ENCODE measurements at places on chromosomes 11 and 22.

- no peak for DNase-seq
These were observed 3.4 kb downstream of the PTPRJ start for GRCh38 chr11:47983464-47984397.

DNA sequence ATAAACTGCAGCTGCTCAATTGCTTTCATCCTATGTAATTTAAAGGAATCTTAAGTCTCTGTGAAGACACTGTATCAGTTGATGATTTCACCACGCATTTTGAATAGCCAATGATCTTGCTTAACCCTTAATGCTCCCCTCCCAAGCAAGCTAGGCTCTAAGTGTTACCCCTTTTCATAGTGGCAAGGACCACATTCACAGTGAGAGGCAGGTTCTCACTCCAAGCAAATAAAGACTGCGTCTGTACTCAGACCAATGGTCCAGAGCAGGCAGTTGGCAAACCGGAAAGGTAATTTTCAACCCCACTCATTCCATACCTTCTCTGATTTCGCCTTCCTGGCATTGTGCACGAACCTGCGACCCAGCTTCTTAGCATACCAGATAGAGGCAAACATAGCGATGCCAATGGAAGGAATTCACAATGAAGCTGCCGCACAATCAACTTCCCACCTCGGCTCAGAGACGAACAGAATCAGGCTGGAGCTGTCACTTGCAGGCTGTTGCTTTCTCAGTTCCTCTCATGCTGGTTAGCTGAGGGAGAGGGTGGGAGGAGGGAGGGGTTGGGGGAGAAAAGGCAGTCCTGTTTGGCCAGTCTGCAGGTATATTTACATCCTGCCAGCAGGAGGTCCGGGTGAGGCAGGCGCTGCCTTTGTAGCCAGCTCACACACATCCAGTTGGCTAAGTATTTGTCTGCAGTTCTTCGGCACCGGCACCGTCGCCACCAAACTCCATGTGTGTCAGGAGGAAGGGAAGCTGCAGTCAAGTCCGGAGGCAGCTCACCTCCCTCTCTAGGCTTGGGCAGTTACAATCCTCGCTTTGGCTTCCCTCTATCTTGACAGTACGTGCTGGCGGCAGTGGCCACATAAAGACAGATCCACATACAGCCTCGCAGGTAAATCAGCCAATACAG, 1151.2 kb upstream of the CCDC90B start:
- DNase-seq, result no peak

DNA sequence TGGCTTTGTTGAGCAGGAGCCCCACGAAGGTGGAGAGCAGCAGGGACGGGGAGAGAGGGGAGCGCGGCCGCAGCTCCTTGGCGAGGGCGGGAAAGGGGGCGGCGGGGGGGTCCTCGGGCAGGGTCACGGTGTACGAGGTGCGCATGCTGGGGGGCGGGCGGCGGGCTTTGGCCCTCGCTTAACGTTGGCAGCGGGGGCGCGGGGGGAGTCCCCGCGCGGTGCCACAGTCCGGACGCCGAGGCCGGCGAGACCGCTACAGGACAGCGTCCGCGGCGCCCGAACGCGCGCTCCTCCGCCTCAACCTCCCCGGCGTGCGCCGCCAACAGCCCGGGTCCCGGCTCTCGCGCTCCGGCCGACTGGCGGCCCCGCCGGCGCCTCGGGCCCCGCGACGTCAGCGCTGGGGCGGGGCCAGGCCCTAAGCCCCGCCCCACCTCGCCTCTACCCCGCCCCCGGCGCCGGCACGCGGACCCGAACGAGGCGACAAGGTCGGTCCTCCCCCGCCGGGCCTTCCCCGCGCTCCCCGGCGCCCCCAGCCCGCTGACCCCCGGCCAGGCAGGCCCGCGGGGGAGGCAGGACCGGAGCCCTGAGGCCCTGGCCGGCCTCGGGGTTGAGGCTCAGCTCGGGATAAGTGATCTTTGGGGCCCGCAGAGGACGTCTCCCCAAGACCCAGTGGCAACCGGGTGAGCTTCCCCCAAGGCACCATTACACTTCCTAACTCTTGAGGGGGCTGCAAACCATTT, 17.5 kb downstream of the USP2 start:
- peak; percentile 81 for DNase-seq

DNA sequence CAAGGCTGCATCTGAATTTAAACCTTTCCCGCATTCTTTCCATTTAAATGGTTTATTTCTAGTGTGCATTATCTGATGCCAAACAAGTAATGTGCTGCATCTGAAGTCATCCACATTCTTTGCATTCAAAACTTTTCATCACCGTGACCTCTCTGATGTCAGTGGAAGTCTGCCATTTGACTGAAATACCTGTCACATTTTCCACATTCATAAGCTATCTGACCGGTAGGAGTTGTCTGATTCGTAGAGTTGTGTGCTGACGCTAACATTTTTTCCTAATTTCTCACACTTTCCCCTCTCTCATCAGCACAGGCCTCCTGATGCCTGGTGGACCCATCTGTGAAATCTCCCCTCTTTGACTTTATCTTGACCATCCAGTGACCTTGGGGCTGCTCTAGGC, 79.9 kb upstream of the BARX2 start:
- no peak for DNase-seq

GRCh38 chr11:114826910-114827442, 148.6 kb downstream of the NXPE2 start:
- DNase-seq, result no peak

GRCh38 chr22:26174280-26174679, 5.0 kb downstream of the SEZ6L start:
- no peak for DNase-seq

GRCh38 chr11:84691830-84692229, 935.3 kb downstream of the DLG2 start:
- no peak for DNase-seq

- no peak for DNase-seq
These were observed 22.9 kb downstream of the MS4A6E start for GRCh38 chr11:60349990-60350389.

DNA sequence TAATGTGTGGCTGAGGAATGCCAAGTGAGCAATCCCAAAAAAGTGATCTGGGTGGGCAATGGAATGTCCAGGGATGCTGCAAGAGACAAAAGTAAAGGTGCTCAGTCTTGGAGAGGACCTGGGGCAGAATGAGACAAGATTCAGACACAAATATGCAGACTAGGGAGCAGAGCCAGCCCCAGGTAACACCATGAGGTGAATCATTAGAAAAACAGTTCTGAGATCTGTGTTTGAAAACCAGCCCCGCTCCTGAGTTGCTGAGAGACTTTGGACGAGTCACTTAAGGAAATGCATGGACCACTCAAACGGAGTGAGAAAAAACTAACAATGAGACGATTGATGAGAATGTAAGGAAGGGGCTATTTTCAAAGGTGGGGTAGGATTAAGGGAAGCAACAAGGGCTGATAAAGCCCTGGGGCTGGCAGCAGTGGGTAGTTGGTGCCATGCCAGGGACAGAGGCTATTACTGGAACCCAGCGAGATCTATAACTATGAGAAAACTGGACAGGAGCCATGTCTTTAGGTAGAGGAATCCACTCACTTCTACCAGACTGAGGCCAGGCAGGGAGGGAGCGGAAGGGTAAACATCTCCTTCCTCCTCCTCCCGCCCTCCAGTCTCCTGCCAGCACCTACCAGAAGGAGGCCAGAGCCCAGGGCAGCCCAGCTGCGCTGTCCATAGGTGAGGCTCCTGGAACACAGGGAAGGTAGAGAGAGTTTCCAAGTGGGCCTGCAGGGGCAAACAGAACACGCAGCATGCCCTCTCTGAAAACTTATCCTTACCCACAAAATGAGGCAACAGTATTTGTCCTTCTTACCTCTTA, 130.4 kb upstream of the TEAD1 start:
- DNase-seq, result no peak

GRCh38 chr11:46360878-46361277, 13.6 kb downstream of the DGKZ start:
- DNase-seq, result no peak

- no peak for DNase-seq
These were observed 142.8 kb upstream of the UBASH3B start for GRCh38 chr11:122512688-122513087.

DNA sequence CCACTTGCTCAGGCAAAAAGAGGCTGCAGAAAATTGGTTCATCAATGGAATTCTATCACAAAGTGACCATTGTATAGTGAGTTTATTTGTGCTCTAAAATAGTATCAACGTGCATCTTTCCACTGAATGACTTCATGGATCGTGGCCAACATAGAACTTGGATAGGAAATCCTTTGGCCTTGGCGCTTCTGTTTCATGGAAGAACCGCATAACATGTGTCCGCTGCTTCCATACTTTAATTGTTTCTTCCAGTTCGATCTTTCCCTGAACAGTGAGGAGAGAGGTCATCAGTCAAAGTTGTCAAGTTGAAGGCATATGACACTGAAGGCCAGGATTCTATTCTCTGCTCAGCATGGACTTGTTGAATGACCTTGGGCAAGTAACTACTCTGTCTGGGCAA, 4.5 kb downstream of the NDUFA6 start:
- DNase-seq, result no peak

GRCh38 chr11:102705626-102706025, at the start of gene MMP27:
Gene MMP27, minus strand, starts transcription at chr11:102705769. Its CDS starts 55 bp downstream, at chr11:102705714.
- no peak for DNase-seq

DNA sequence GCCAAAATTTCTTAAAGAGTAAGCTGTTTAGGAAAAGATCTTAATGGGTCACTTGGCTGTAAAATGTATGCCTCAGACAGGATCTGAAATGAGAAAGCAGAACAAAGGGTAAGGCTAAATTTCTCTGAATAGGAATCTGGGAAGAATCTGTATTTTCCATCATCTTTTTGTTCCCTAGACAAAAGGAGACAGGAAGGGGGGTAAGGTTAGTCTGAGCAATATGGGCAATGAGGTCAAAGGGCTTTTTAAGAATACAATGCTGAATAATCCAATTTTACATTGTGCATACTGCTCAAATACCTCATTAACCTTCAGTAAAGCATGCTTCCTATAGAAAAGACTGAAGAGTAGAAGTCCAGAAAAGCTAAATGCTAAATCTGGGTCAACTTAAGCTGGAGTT, 34.6 kb downstream of the CLDN25 start:
- no peak for DNase-seq

- no peak for DNase-seq
These were observed 6.4 kb downstream of the APOBEC3G start for GRCh38 chr22:39083212-39084165.

DNA sequence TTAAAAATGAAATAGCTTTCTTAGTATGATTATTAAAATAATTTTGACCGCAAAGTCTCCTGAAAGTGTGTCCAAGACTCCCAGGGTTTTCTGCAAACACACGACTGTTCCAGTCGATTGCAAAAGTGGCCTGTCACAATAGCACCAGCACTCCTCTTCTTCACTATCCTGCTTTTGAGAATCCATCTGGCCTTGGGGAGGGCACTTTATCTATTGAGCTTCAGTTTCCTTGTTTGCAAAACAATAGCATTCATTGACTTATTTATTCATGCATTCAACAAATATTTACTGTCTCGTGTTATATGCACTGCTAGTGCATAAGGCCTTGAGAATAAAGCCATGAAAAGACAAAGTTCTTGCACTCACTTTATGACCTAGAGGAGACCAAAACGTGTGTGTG, 96.2 kb upstream of the NTM start:
- DNase-seq, result no peak

DNA sequence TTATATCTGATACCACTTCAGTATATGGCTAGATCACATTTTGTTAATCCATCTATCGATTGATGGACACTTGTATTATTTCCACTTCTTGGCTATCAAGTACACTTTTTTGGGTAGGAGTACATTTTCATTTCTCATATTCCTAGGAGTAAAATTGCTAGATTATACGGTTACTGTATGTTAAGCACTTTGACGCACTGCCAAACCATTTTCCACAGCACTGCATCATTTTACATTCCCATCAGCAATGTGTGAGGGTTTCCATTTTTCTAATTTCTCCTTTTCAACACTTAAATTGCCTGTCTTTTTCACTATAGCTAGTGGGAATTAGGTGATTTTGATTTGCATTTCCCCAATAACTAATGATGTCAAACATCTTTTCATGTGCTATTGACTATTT, 179.3 kb upstream of the B3GAT1 start:
- no peak for DNase-seq

- no peak for DNase-seq
These were observed 10.7 kb downstream of the SERPINH1 start for GRCh38 chr11:75572744-75573143.

DNA sequence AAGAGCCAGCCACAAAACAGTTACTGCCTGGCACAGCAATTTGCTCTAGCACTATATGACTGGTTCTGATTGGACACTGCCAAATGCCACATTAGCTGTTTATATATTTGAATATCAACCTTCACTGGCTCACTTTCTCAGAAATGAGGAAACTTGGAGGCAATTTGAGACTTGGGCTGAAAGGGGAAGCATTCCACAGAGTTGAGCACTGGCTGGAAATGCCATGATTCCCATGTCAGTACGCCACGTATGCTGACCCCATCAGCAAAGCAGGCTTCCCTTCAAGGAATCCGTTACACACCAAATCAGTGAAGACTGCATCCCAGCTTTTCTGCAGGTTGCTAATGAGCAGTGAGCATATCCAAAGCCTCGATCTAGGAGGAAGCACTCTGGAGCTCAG, 34.7 kb downstream of the GALNT18 start:
- no peak for DNase-seq

GRCh38 chr22:30265823-30266444, 717 bp downstream of the OSM start:
- peak; percentile 78 for DNase-seq

DNA sequence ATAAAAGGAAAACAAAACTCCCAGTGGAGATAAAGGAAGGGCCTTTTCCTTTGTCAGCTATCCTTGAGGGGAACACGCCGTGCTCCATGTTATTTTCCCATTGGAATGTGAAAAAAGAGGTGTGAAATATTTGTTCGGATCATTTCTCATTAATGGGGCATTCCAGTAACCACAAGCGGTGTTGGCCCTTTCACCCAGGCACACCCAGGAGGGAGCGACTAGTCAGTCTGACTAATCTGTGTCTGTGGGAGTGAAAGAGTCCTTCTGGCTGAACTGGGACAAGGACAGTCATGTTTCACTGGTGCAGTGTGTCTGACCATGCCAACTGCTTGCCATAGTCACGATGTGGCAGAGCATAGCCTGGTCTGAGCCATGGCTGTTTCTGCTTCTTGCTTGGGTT, 13.0 kb upstream of the MYEOV start:
- DNase-seq, result no peak

DNA sequence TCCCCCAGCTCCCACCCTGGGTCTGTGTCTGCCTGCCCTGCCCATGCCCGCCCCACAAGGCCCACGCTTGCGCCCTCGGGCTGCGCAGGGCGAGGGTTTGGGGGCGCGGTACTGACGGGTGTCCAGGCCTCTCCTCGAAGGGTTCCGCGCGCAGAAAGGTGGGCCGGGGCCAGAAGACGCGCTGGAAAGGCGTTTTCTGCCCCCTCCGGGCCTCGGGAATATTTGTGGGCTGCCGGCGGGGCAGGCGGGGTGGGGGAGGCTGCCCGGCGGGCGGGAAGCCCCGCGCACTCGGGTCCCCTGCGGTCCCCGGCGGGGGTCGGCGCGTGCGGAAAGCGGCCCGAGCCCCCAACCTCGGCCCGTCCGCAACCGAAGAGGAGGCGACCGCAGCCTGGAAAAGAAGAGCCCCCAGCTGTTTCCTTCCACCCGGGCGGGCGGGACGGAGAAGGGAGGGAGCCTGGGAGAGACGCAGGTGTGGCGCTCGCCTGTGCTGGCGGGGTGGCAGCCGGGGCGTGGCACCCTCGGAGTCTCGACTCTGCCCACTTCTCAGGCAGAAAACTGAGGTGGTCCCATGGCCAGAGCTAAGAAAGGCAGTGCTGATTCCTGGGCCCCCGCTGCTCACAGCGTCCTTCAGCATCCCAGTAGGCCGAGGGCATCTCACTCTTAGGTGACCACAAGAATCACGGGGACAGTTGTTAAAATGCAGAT, 59.0 kb downstream of the THAP12 start:
- DNase-seq, result no peak

GRCh38 chr22:29831186-29831921, 6.7 kb downstream of the ASCC2 start:
- no peak for DNase-seq
